ENCODE measurements at places on chromosomes 3 and 15.

- DNase-seq = no peak
Observed at GRCh38 chr3:128252083-128252482, 98.8 kb downstream of the EEFSEC start.

GRCh38 chr3:175916191-175916934 lies 1057.2 kb downstream of the NAALADL2 start:
- no peak for DNase-seq

- DNase-seq = no peak
Observed at GRCh38 chr15:45326741-45327140, 51.6 kb downstream of the GATM start.

DNA sequence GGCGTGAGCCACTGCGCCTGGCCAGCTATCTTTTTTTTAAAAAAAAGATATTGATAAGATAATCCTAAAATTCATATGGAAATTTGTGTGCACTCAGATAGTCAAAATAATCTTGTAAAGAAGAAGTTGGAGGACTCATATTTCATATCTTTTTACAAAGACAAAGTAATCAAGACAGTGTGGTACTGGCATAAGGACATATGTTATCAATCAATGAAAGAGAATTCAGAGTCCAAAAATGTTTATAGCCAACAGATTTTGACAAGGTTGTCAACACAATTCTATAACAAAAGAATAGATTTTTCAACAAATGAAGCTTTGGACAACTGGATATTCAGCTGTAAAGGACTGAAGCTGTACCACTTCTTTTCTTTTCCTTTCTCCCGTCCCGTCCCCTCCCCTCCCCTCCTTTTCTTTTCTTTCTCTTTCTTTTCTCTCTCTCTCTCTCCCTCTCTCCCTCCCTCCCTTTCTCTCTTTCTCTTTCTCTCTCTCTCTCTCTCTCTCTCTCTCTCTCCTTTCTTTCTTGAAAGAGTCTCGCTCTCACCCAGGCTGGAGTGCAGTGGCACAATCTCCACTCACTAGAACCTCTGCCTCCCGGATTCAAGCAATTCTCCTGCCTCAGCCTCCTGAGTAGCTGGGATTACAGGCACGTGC lies 126.8 kb downstream of the GSK3B start:
- DNase-seq = no peak

DNA sequence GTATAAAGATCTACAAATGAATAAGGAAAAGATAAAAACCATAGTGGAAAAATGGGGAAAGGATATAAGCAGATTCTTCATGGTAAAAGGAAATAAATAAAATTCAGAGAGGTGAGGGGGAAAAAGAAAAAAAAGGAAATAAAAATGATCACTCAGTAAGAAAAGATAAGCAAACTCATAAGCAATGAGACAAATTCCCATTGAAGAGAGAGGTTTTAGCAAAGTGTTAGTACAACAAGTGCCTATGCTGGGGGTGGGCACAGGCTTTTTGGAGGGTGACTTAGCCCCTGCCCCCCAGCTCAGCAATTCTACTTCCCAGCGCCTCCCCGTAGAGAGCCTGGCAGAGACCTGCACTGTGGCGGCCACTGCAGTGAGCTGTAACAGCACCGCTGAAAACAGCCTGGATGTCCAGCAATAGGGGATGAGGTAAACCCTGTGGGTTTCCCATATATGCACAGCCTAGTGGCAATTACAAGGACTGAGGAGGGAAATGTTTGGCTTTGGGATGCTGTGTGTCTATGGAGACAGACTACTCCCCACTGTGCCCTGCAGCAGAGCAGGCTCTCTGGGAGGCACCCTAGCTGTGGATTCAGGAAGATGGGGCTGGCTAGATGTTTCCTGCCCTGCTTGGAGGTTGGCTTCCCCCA lies 23.7 kb upstream of the SFMBT1 start:
- no peak for DNase-seq

DNA sequence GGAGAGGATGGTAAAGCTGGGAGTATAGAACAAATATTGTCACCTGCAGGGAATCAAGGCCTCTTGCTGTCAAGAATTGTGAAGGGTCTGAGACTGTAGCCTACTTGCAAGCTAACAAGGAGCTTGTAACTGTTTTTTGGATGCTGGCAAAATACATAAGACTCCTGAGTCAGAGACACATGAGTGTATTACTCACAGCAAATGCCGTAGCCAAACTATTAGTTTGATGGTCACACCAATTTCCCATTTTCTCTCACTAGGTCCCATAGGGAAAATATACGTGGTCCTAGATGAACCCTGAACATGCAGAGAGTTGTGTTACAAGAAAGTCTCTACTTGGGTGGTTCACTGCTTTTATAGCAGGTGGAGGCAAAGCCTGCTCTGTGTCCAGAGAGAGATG lies 44.7 kb upstream of the LIPC start:
- no peak for DNase-seq

- no peak for DNase-seq
Observed at GRCh38 chr15:79185199-79185598, 94.6 kb upstream of the RASGRF1 start.

DNA sequence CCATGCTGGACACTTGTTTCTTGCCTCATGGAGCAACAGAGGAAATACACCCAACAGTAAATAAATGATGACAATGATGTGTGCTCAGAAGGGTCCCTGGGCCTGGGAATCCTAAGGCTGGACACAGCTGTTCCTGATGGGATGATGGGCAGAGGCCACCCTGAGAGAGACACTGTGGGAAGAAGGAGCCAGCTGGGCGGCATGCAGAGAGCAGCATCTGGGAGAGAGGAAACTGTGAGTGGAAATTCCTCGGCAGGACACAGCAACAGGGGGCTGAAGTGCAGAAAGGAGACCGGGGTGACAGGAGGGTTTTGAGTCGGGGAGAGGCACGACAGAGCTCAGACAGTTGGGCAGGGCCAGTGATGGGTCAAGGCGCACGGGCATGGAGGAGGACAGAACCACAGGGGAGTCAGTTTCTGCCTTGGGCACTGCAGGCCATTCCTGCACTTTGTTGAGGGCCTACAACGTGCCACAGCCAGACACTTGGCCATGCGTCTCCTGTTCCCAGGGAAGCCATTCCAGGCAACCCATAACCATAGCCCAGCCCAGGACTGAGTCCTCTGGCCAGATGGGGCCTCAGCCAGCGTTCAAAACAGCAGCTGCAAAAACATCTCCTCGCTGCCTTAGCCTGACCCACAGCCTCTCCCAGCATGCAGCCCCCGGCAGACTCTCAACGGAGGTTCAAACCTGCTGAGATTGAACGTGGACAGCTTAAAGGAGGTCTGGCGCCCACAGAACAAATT lies 36.7 kb upstream of the SLC6A1 start:
- DNase-seq = no peak

- no peak for DNase-seq
Observed at GRCh38 chr3:160695915-160696327, 19.0 kb downstream of the ARL14 start.

DNA sequence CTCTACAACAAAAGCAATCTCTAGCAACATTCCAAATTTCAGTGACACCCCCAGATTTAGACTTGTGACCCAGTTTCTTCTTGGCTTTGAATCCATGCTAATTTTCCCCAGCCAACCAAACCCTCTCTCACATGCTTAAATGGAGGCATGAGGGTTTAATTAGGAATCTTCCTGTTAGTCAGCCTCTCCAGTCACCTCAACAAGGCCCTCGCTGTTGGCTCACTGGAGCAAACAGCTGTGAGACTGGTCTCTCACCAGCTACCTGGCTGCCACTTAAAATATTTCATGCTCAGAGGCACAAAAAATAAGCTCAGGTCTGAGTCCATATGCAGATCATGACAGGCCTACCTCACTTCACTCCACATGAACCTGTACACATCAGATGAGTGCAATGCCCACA lies 630.4 kb upstream of the ADAMTS9 start:
- no peak for DNase-seq

DNA sequence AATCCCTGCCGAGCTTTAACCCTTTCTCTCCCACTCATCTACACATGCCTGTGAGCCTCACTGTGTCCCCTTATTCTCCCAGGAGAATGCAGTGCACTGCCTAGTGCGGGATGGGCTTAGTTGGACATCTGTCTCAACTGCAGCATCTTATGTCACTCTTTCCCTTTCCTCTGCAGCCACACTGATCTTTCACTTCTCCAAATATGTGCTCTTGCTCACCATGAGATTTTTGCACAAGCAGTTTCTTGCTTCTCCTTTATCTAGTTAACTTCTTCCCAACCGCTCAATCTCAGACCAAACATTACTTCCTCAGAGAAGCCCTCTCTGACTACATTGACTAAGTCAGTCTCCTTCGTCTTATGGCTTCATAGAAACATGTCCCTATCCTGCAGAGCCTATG lies 292.3 kb downstream of the KBTBD8 start:
- DNase-seq = no peak

- no peak for DNase-seq
Observed at GRCh38 chr3:46542801-46543201, 23.3 kb downstream of the LRRC2 start.

DNA sequence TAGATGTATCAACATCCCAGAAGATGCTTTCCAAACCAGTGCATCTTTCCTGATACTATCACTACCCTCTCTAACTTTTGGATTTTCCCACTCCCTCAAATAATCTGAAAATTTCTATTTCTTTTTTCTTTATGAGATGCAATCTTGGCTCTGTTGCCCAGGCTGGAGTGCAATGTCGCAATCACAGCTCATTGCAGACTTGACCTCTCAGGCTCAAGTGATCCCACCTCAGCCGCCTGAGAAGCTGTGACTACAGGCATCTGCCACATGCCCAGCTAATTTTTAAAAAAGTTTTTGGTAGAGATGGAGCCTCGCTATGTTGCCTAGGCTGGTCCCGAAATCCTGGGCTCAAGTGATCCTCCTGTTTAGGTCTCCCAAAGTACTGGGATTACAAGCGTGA lies 239.7 kb downstream of the SUCLG2 start:
- no peak for DNase-seq

All from NCI-H2171 (cell line).